HuH-7.5 (cell line): ENCODE measurements at places on chromosomes 11 and 22.

GRCh38 chr11:8624698-8625097, 30.7 kb upstream of the STK33 start:
- no peak for DNase-seq

- no peak for DNase-seq
Measured at GRCh38 chr11:69731110-69731509, 27.3 kb upstream of the FGF19 start.

DNA sequence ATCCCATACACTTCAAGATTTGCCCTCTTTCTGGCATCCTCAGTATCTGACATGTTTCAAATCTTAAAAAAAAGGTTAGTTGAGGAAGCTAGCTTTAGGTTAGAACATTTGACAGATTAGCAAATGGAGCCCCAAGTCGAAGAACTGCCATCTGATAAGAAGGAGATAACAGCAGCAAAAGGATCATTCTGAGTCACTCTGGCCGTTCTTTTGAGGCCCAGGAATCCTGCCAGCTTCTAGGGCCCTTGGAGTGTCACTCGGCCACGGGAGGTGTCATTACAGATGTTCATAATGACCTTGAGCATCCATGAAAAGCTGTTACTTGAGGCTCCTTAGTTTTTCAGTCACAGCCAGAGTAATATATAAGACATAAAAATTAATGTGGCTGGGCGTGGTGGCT, 132.1 kb upstream of the RASSF10 start:
- DNase-seq, result no peak

DNA sequence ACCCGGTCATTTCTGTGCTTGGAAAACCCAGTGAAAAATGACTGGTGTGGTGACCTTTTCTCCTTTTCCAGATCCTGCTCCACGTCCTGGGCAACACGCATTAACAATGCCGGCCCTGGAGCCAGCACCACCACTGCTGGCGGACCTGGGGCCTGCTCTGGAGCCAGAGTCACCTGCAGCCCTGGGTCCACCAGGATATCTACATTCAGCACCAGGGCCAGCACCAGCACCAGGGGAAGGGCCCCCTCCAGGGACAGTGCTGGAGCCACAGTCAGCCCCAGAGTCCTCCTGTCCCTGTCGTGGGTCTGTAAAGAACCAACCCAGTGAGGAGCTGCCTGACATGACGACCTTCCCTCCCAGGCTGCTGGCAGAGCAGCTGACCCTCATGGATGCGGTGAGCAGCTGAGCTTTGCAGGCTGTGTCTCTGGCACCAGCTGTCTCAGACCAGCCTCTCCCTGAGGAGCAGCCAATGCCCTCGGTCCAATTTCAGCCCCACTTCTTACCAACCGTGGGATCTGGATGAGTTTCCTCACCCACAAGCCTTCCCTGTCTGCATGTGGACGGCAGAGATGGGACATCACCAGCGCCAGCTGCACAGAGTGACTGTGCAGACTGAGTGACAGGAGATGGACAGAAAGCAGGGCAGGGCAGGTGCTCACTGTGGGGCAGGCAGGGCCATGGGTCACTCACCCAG, 1.9 kb downstream of the RGL4 start:
- no peak for DNase-seq

GRCh38 chr11:14179116-14179820, 179.7 kb downstream of the RRAS2 start:
- DNase-seq, result no peak

GRCh38 chr11:68142028-68142412, 20.8 kb upstream of the CHKA start:
- DNase-seq, result no peak

- DNase-seq, result no peak
Measured at GRCh38 chr11:75602951-75603350, 40.9 kb downstream of the SERPINH1 start.

- peak; percentile 97 for DNase-seq
Measured at GRCh38 chr22:46296257-46297150, at the start of gene GTSE1. GTSE1 (plus strand) TSS chr22:46296870; CDS start chr22:46297401, 531 bp downstream.

- no peak for DNase-seq
Measured at GRCh38 chr22:28864878-28865596, 18.3 kb upstream of the ZNRF3 start.

DNA sequence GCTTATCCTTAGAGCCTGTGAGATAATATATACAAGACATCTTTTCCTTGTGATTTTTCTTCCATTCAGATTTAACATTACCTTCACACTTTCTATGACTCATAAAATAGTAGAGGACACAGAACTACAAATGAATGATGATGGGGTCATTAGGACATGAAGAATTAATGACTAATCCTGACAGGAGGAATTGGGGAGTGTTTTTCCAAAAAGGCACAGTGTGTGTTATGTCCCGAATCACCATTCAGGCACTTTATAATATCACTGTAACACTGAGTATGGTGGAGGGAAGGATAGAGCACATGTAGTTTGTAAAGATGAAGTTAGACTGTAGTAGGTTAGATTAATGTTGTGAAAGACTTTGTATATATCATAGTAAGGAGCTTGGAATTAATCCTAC, 391.3 kb downstream of the JRKL start:
- DNase-seq, result no peak

DNA sequence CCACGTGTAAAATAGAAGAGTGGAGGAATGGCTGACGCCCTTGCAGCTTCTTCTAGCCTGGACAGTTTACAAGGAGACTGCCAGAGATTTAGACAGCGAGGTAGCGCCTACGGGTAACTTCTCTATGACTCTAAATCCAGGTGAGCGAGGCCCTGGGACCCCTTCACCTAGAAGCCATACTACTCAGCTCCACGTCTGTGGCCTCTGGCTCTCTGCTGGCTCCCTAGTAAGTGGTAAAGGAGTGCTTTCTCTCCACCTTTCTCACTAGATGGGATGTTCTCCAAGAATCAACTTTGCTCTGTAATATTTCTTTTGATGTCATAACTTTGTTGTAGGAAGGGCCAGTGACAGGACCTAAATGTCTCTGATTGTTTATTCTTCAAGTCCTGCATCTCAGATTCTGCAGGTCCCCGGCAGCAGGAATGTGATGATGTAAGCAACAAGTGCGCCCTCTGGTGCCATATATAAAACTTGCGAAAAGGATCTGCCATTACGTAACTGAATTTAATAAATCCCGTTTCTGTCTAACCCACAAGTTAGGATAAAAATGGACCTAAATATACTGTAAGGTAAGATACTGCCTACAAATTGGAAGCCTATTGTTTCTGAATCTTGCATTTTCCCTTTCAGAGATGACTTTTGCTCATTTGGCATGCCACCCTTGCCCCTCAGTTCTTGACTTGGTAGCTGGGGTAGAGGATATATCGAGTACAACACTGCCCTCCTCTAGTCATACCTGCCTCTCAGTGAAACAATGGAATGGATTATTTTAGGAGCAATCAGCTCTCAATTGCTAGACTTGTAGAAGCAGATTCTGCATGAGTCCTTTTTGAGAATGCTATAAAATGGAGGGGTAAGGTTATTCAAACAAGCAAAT, 11.0 kb upstream of the PTPN5 start:
- DNase-seq, result peak; percentile 32

DNA sequence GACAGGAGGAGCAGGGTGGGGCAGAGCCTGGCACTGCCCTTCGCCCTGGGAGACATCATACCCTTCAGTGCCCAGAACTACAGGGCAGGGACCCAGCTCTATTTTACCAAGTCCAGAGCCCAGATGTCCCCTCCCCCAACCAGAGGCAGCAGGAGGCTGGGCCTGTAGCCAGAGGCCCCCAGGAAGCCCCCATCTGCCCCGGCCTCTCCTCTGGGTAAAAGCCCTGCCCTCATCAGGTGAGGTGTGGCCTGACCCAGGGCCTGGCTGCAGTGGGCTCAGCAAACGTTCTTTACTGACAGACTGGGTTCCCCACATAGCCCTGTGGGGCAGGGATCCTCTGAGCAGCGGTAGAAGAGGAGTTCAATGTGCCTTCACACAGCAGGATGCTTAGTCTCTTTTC, 51.8 kb upstream of the SLC22A12 start:
- no peak for DNase-seq

DNA sequence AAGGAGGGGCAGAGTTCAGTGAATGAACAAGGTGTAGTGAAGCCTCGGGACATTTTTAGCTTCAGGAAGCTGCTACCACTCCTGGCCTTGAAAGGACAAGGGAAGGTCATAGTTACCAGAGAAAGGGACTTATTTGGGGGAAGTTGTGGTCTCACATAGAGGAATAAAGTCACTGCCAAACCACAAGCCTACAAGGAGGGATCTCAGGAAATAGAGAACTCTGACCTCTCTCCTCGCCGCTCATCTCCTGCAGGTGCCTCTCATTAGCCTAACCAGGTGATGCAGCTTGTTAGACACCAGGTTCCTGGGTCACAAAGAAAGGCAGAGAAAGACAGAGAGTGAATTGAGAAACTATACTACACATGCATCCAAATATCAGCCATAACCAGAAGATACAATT, 14.3 kb upstream of the TOLLIP start:
- DNase-seq, result no peak

- DNase-seq, result no peak
Measured at GRCh38 chr11:122340607-122341290, 224.7 kb upstream of the BLID start.

- DNase-seq, result no peak
Measured at GRCh38 chr22:26399289-26399688, 29.8 kb upstream of the ASPHD2 start.

DNA sequence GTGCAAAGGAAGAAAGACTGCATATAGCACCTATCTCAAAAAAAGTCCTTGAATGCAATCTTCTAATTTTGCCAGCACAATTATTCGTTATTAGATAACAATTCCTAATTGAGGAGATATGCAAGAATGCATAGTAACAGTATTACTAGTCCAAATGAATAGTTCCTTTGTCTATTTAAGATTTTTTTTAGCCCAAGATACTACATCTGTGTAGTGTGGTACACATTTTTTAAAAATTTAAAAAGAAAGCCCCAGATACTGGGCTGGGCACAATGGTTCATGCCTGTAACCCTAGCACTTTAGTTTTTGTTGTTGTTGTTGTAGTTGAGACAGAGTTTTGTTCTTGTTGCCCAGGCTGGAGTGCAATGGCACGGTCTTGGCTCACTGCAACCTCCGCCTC, 43.7 kb downstream of the RAB6A start:
- no peak for DNase-seq

GRCh38 chr11:133905677-133906156, 51.1 kb downstream of the IGSF9B start:
- no peak for DNase-seq

- no peak for DNase-seq
Measured at GRCh38 chr11:112247201-112247600, 13.5 kb downstream of the PLET1 start.

DNA sequence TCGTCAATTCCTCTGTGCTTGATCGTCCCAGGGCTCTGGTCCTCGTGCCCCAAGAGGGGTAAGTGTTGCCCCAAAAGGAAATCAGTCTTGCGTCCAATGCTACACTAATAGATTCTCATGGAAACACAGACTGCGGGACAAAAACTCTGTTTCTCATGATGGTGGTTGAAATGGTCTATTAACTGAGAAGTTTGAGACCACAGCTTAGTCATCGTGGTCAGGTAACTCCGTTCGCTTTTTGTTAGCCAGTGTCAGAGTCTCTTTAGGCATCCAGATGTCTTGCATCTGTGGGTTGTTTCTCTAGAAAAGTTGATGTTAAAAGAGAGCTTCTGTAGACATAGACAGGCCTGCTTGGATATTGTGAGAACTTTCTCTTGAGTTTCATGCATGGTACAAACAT, 104.6 kb upstream of the SORL1-AS1 start:
- DNase-seq, result no peak

- DNase-seq, result no peak
Measured at GRCh38 chr11:9717719-9718118, 53.8 kb downstream of the SWAP70 start.

DNA sequence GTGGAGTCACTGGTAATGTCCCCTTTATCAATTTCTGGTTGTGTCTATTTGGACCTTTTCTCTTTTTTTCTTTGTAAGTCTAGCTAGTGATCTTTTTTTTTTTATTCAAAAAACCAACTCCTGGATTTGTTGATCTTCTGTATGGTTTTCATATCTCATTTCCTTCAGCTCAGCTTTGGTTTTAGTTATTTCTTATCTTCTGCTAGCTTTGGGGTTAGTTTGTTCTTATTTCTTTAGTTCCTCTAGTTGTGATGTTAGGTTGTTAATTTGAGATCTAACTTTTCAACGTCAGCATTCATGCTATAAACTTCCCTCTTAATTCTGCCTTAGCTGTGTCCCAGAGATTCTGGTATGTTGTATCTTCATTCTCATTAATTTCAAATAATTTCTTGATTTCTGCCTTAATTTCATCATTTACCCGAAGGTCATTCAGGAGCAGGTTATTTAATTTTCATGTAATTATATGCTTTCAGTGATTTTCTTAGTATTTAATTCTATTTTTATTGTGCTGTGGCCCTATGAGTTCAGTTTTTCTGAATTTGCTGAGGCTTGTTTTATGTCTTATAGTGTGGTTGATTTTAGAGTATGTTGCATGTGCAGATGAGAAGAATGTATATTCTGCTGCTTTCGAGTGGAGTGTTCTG, 29.0 kb downstream of the PI4KA start:
- DNase-seq, result no peak

GRCh38 chr11:96339706-96340554, 3.1 kb downstream of the MAML2 start:
- DNase-seq, result no peak

DNA sequence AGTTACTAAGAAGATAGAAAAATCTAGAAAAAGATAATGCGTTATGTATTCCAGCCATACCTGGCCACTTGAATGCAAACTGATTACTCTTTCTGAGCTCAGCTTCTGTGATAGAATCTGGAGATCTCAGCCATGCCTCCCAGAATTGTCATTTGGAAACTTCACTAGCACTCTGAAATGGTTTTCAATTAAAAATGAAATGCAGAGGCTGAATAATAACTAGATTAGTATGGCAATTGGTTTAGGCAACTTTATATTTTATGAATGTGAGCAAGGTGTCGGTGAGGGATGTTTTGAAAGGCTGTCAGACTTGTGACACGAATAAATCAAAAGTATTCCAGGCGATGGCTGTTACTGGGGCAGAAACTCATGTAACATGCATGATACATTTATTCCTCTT, 128.8 kb upstream of the SORL1-AS1 start:
- DNase-seq, result no peak

DNA sequence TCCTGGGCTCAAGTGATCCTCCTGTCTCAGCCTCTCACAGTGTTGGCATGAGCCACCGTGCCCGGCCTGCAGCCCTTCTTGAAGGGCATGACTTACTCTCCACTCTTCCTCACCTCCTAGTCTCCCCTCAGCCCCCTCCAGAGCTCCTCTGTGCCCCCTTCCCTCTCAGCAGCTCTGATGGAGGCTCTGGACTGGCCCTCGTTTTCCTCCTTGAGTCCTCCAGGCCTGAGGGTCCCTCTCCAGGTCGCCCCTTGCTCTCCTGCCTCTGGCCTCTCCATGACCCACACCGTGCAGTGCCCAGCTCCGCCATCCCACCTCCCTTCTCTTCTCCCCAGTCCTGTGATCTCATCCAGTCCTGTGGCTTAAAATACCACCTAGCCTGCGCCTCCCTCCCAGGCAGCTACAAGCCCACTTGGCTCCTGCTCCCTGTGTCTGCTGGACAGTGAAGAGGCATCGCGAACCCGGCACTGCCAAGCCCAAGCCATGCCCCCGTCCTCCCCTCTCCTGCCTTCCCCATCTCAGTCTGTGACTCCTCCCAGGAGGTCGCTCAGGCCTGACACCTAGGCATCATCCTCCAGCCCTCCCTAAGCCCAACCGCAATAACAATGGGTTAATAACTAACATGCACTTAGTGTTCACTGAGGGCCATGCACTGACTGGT, 11.9 kb downstream of the KCNJ4 start:
- no peak for DNase-seq
